Right hindlimb (tissue), 1 donor: ENCODE measurements at places on chromosomes 12 and 14.

DNA sequence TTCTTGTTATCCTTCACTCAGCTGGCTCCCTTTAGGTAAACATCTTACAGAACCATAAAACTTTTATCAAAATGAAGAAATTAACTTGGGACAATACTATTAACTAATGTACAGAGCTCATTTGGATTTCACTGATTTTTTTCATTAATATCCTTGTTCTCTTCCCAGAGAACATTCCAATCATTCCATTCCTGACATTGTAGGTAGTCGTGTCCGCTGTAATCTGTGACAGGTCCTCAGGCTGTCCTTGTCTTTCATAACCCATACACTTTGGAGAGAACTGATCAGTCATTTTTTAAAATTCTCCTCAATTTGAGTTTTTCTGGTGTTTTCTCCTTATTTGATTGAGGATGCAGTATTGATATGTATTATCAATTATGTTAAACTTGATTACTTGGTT is 916.8 kb downstream of the GALC start:
- no peak for DNase-seq

DNA sequence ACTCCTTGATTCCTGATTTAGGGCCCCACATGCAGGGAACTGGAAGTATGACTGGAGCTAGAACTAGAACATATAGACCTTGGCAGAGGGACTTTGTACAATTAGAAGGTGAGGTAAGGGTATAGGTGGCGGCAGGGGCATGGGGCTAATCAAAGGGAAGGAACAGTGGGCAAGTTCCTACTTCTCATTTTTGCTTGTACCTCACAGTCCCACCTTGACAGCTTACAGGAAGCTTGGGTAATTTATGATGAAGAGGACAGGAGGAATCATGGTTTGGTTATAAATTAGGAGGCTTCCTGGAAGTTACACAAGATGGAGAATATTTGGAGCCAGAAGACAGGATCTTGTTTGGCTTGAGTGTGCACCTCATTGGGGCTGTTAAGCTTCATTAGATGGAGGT is 33.4 kb downstream of the SUSD6 start:
- DNase-seq: no peak

GRCh38 chr14:93648440-93649168 is 139.7 kb downstream of the PRIMA1 start:
- no peak for DNase-seq

DNA sequence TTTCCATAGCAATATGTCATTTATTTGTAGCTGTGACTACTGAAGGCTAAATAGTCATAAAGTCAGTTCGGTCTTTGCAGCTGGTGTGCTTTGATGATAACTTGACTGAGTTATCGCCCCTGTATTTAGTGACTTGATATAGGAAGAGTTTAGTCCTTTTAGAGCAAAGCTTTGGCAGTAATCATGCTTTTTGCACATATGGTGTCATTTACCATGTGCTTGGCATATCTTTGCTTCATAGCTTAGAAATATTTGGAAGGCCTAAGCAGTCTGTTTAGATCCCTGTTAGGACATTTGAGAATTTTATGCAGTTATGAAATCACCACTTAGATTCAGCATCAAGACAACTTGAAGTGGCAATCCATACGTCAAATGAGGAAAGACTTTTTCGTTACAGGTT is 31.6 kb downstream of the POLR3B start:
- DNase-seq: no peak

- DNase-seq: peak; percentile 35
Observed at GRCh38 chr14:84254290-84254689, 1275.7 kb upstream of the FLRT2 start.

GRCh38 chr12:121975021-121975420 is 46.7 kb upstream of the BCL7A start:
- no peak for DNase-seq

DNA sequence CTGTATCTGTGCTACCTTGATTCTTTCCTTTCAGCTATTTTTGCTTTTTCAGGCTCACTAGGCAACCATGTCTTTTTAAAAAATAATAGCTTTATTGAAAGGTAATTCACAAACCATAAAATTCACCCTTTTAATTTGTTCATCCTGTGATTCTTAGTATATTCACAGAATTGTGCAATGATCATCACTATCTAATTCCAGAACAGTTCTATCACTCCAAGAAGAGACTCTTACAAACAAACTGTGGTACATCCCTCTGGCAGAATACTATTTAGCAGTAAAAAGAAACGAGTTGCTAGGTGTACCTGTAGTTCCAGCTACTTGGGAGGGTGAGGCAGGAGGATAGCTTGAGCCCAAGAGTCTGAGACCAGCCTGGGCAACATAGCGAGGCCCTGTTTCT is 14.8 kb downstream of the CREBL2 start:
- DNase-seq: no peak

DNA sequence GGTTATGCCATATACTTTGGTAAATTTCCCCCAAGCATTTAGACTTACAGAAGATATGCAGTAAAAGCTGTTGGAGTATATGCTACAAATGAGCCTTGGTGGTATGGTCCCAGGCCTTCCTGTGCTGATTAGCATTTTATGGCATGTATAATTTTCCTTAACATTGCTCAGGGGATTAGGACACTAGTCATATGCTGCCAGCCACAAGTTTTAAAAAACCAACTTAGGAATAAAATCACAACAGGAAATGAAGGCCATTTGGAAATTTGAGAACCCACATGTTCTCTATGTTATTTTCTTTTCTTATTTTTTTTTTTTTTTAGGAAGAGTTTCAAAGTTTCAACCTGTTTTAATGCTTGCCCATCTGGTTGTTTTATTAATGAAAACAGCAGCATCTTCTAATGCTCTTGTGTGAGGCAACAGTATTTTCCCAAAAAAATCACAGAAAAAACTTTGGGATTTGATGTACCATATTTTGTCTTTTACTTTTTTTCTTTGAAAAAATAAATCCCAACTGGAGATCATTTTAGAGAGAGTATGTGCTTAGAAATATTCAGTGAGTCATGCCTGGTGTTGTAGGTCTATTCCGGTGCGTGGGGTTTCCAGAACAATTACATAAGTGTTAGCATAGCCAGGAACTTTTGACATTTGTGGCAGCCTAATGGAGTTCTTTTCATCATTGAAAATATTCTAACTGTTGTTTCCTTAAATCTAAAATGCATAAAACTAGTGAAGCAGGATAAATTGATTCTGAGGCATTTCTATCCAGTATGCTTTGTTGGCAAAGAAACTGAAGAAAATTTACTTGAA is 21.7 kb upstream of the DUSP6 start:
- DNase-seq: no peak

GRCh38 chr14:37466623-37467088 is 128.4 kb downstream of the FOXA1 start:
- no peak for DNase-seq

DNA sequence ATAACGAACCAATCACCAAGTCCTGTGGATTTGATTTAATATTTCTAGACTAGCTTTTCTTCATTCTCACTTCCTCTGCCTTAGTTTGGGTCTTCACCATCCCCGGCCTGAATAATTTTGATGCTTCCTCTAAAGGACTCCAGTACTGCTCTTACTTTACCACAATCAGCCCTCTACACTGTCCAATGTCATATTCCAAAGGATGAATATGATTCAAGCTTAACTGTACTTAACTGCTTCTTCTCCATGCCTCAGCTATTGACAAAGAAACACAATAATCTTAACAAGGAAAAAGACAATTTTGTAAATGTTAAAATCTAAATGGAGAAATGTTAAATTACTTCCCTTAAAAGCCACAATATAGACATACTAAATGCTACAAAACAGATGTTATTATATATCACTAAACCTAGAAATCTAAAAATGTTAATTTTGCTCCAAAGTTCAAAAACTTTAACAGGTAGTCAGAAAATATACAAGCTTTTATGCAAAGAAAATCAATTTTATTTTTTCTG is 70.2 kb downstream of the STXBP6 start:
- DNase-seq: no peak

- DNase-seq: no peak
Observed at GRCh38 chr12:3772380-3772779, 19.5 kb upstream of the CRACR2A start.

DNA sequence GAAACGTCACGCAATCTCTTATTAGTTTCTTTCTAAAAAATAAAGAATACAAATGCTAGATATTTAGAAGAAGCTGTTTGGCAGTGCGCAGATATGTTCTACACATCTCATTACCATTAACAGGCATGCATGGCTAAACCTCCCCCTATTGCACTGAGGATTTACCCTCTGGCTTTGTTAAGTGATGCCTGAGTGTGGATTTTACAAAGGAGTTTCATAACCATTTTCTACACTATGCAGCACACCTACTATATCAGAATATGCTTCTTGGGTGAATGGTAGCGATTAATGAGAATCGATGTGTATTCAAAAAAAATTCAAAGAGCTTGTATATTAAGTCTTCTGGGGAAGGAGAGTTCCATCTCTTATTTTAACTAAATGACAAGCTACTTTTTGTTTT is 1.1 kb upstream of the RMST start:
- DNase-seq: no peak

DNA sequence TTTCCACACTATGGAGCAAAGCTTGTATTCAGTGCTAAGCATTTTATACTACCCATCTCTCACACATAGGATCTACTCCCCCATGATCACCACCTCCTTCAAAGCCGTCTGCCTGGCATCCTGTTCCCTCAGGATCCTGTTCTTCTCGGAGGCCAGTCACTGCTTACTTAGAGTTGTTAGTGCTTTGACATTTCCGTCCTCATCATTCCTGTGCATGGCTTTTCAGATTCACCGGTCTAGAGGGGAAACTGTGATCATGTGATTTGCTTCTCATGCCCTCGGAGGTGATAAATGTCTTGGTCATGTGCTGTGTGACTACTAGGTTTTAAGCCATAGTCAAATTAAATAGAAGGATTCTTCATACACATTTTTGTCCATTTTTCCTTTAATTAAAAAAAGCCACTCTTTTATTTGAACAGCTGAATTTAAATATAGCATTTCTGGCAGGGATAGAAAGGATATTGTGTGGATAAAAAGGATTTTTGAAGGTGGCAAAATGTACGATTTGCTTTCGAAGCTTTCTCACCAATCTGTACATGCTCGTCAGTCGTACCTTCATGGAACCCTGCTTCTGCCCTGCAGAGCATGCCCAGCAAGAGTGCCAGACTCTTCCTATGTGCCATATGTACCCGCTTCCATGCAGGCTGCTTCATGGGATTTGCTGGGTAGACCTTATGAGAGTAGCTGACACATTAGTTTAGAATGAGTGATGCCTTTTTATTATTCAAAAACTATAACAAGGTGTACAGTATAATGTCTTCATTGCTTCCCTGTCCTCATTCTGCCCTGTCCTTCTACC is 53.3 kb downstream of the BMAL2 start:
- no peak for DNase-seq

- DNase-seq: peak; percentile 79
Observed at GRCh38 chr14:51607711-51608110, 44.0 kb upstream of the FRMD6 start.

DNA sequence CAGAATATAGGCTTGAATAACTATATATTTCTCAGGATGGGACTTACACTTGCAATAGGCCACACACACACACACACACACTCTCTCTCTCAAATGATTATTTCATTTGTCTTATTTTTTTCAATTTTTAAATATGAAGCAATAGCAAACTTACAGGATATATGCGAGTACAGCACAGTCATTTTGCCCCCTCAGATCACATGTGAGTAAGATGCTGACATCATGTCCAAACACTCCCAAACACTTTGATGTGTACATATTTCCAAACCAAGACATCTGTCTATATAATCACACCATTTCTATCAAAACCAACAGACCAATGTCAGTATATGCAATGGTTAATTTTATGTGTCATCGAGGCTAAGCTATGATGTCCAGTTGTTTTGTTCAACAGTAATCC is 1535.9 kb upstream of the FLRT2 start:
- no peak for DNase-seq

- DNase-seq: no peak
Observed at GRCh38 chr14:20347747-20348146, 4.3 kb downstream of the PARP2 start.

- no peak for DNase-seq
Observed at GRCh38 chr14:89858089-89858488, 96.4 kb downstream of the EFCAB11 start.

- DNase-seq: no peak
Observed at GRCh38 chr14:100712490-100712889, 14.2 kb upstream of the DLK1 start.

- no peak for DNase-seq
Observed at GRCh38 chr12:52513736-52514135, 6.5 kb downstream of the KRT5 start.

DNA sequence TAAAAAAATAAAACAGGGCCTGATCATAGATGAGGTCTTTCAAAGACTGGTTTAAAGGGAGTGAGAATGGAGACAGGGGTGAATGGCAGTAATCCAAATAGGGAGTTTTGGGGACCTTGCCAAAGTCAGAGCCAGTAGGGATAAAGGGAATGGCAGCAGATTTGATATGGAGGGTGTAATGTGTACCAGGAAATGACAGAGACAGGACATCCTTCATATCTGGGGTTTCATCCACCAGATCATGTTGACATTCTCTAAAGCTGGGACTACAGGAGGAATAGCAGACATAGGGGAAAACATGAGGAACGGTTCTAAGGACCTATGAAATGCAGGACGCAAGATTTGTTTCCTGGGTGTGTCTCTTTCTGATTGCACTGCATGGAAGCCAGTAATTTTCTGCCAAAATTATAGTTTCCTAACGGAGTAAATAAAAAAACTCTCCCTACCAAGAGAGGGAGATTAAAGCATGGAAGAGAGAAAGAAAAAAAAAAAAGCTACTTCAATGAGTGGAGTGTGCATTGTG is 169.9 kb downstream of the PRKD1 start:
- no peak for DNase-seq

GRCh38 chr14:104019029-104019428 is 66.5 kb upstream of the ASPG start:
- DNase-seq: no peak

DNA sequence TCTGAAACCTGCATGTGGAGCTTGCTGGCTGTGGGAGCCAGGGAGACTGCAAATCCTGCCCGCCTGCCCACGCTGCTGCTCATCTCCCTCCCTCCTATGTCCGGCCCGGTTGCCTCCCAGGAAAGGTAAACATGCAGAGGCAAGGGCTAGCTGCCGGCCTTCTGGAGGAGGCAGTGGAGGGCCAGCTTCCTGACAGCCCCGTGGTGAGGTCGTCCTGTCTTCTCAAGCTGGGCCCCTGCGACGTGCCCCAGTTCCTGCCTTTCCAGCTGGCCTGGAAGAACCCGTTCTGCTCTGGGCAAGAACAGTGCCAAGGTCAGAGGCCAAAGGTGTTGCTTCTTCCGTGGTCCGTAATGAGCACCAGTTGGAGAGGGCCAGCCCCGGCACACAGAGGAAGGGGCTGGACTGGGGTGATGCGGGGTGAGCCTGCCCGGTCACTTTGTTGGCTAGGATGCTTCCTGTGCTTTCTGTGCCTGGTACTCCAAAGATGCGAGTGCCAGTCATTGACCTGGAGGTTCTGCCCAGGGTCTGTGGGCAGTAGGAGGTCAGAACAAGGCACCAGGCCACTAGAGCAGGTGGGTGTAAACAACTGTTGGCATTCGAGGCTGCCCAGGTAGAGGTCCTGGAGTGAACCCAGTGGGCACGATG is 25.3 kb downstream of the TPCN1 start:
- DNase-seq: no peak

GRCh38 chr14:68232300-68233055 is 412.9 kb downstream of the RAD51B start:
- DNase-seq: peak; percentile 77

- no peak for DNase-seq
Observed at GRCh38 chr14:100653409-100653808, 66.2 kb upstream of the BEGAIN start.
